Fibroblast of villous mesenchyme (primary cell): ENCODE measurements at places on chromosomes 16 and 17. TPM values are rescaled to one million over a fixed set of nuclear protein-coding genes. Genes with fewer than 3 reads are reported as not detected.

CTRB2 gene
- not detected in 2 replicates for total RNA-seq

GRCh38 chr17:2312736-2313135 is 9.0 kb downstream of the SRR start:
- no peak for DNase-seq

DNA sequence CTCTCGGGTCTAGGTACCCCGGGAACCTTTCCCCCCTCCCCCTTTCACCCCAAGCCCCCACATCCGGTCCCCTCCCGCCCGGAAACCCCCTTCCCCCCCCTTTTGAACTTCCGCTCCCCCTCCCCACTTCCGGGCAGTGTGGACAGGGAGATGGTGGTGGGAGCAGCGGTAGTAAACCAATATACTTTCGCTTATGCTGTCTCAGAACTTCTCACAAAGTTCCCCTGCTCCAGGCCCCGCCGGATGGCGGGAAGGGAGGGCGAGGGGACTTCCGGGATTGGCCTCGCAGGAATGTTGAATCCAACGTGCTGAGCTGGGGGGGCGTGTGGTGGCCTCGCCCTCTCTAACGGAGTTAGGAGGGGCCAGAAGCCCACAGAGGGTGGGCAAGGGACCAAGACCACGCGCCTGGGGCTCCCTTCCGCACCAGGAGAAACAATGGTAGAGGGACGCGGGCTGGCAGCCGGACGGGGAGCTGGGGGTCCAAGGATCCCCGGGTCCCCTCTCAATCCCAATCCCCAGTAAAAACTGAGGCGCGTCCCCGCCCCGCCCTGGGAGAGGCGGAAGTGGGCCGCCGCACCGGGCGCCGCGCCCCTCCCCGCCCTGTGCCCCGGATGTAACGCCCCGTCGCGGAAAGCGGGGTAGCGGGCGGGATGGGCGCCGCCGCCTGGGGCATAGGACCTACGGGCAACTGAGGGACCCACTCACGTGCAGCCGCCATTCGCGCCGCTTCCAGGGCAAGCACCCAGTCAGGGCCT is 742 bp downstream of the PFN1 start:
- peak; percentile 69 for DNase-seq

GRCh38 chr16:28106467-28107215 is 43.1 kb upstream of the GSG1L start:
- DNase-seq, result no peak
